ENCODE measurements at places on chromosomes 3 and 15. TPM values are rescaled to one million over a fixed set of nuclear protein-coding genes. Genes with fewer than 3 reads are reported as not detected.

GRCh38 chr3:111824351-111824750 is 34.7 kb upstream of the PHLDB2 start:
- no peak for DNase-seq

DNA sequence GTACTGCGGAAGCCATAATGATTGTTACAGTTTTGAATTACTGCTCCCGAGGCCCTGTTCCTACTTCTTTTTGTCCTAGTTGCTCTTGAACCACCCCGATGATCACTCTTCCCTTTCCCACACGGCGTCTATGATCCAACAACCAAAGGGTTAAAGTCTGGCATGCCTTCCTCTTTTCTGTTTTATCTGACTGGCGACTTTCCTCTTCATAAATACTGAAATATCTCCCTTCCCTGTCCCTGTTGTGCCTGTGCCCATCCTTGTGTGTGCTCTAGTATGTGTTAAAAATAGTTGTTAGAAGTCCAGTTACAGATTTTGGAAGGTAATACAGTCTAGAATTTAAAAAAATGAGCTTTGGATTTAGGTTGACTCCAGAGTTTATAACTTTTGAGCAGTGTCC is 83.6 kb downstream of the AKAP13 start:
- no peak for DNase-seq

- DNase-seq = no peak
Observed at GRCh38 chr3:120272286-120272685, 12.7 kb downstream of the GPR156 start.

DNA sequence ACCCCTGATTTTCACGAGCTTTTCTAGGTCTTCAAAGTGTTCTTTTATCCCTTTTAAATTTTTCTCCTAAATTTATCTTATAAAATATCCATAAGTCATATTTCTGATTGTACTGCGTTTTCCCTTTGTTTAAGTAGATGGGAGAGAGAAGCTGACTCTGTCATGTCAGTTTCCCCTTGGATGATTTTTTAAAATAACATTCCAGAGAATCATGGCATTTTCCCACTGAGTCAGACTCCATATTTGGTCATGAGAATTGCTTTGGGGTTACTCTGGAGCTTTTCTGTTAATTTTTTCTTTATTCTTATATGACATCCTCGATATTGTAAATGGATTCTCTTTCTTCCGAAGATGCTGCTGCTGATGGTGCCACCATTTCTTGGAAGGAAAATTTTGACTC is 28.6 kb upstream of the UMPS start:
- DNase-seq = no peak

DNA sequence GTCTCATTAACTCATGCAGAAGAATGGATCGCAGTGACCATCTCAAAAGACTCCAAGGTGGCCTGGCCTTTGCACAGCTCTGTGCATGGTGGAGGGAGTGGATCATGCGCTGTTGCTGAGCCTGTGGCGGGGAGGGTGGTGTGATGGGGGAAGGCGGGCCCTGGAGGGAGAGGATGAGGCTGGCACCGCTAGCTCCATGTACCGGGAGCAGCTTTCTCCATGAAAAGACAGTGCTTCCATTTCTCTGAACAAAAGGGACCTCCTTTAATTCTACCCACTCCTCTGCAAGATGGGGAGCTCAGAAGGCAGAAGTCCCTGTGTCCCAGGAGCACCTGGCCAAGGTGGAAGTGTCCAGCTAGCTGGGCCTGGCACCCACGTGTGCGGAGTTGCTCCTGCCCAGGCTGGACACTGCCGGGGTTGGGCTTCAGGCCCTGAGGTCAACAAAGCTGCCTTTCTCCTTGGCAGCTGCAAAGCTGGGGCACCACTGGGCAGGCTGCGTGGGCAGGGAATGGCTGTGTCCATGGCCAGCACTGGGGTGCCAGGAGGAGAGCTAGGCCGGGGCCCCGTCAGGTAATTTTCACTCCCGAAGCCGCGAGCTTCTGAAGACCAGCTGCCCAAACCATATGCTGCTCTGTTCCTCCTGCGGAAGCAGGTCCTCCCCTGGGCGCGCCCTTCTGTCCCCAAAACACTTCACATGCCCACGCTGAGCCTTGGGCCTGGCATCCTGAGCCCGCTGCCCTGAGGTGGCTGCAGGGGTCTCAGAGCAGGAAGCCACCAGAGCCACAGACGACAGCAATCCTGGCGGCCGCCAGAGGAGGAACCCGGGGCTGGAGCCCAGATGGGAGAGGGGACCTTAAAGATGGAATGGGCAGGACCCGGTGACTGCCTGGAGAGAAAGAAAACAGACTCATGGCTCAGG is 6.4 kb downstream of the MAP6D1 start:
- DNase-seq = no peak

P2RY14 gene
- 1.2 TPM for polyA plus RNA-seq

ITGA11 gene
- not detected for polyA plus RNA-seq

FETUB gene
- polyA plus RNA-seq = not detected

Measured in CD4-positive, CD25-positive, alpha-beta regulatory T cell (primary cell).